Esophagus squamous epithelium (tissue), 5 donors: ENCODE measurements at places on chromosomes 5 and 9.

DNA sequence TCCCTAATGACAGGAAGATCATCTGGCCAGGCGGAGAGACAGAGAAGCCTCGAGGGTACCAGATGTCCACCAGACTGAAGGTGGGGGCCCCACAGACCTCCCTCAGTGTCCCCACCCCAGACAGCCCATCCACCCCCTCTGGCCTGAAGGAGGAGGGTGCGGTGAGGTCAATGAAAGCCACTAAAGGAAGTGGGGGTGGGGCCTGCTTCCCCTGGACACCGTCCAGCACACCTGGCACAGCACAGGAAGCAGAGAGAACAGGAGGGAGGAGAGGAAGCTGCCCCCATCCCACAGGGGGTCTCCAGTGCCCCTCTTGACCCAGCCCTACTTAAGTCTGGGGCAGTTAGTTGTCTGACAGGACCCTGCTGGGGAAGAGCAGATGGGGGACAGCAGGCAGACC lies 11.2 kb downstream of the LRRC26 start:
- DNase-seq, result no peak

GRCh38 chr9:103068753-103069152 lies 73.6 kb downstream of the CYLC2 start:
- DNase-seq, result no peak

GRCh38 chr5:169805527-169805934 lies 168.5 kb downstream of the DOCK2 start:
- no peak for DNase-seq

GRCh38 chr5:36607114-36607571 lies 737 bp downstream of the SLC1A3 start:
- DNase-seq, result no peak

DNA sequence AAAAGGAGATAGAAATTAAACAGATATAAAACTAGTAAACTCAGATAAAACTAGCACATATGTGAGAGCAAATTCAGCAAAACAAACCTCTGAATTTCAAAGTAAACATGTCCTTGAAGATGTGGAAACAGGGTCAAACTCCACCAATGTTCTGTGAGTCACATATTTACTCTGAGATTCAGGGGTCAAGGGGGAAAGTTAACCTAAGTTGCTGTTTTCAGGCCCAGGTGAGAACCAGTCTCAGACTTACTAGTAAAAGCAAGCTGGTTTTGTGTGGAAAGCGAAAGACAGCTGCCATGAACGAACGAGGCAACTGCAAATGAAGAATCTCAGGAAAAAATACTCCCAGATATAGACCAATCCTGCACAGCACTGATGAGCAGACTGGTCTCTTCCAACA lies 29.0 kb downstream of the PSMB7 start:
- no peak for DNase-seq

- no peak for DNase-seq
Measured at GRCh38 chr5:179131321-179131835, 71.2 kb downstream of the ZNF354C start.

GRCh38 chr9:17846948-17847655 lies 268.2 kb downstream of the SH3GL2 start:
- DNase-seq, result no peak

- DNase-seq, result no peak
Measured at GRCh38 chr5:141935538-141935937, 11.9 kb downstream of the DELE1 start.

DNA sequence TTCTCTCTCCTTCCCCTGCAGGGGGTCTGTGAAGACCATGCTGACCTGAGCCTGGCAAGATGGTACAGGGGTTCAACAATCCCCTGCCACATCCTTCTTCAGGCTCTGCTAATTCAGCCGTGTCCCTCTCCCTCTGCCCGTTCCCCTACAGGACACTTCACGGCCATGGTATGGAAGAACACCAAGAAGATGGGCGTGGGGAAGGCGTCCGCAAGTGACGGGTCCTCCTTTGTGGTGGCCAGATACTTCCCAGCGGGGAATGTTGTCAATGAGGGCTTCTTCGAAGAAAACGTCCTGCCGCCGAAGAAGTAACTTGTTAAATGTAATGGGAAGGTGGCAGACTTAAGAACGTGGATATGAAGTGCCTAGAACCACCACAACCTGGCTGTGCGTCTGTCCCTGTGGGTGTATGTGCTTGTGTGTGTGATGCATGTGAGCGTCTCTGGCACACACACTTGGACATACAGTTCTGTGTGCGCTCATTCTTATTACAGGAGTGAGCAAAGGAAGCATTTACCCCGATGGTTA lies 6.9 kb upstream of the CCIN start:
- DNase-seq, result no peak

DNA sequence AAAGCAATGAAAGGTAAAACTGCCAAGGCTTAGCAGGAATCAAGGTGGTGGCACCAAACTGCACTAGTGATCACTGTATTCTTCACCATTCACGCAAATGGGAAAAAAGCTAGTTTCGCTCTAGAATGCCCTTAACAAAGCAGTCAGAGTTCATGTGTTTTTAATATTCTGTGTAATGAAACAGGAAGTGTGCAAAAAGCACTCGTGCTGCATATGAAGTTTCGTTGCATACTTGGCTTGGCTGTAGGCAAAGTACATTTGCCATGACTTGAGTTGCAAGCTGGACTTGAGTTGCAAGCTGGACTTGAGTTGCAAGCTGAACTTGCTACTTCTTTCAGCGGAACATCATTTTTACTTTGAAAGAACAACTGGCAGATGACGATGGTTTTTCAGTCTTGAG lies 55.4 kb downstream of the FOXI1 start:
- DNase-seq, result no peak

DNA sequence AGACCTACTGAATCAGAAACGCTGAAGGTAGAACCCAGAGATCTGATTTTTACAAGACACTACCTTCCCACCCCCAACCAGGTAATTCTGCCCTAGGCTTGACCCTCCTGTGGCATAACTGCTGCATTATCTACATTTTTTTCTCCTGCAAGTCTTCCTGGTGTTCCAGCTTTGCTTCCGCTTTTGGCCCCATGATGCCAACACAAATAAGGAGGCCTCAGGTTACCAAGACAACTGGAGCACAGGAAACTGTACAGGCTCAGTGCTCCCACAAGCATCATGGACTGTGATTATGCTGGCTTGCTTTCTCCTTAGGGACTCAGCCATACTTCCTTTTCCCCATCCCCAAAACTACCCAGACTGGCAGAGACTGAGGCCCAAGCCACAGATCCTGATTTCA lies 6.6 kb upstream of the MSMP start:
- no peak for DNase-seq

DNA sequence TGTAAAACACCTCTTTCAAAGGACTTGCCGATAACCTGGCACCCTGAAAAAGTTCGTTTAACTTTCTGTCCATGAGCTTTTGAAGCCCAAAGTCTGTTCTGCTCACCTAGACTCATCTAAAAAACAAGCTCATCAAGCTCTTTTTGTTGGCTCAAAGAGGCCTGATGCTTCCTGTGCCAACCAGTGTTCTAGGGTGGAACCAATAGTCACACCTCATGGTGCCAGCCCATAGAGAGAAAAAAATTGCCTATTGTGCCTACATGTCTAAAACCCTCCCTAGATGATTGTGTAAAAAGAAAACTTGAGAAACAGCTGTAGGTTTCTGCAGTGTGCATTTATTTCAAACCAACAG lies 4.7 kb downstream of the SH3RF2 start:
- DNase-seq, result no peak

DNA sequence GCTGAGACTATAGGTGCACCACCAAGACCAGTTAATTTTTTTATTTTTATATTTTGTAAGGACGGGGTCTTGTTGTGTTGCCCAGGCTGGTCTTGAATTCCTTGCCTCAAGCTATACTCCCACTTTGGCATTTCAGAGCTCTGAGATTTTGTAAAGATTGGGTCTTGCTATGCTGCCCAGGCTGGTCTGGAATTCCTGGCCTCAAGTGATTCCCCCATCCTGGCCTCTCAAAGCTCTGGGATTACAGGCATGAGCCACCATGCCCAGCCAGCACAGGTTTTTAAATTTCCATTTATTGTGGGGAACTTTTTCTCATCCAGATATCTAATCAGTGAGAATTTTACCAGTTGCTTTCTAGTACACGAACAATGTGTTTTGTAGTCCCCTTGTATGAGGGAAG lies 156.1 kb upstream of the VLDLR start:
- no peak for DNase-seq

DNA sequence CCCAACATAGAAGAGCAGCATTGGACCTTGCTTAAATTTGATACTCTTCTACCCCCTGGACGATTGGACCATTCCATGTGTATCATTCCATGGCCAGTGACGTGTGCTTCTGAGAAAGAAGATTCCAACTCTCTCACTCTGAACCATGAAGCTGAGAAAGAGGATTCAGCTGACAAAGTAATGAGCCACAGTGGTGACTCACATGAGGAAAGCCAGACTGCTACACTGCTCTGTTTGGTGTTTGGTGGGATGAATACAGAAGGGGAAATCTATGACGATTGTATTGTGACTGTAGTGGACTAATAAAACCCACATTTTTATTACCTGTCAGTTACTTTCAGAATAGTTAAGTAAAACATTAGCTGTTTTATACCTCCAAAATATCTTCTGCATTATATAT lies 7.5 kb downstream of the HSPA5 start:
- no peak for DNase-seq

GRCh38 chr5:38891563-38891962 lies 45.8 kb downstream of the OSMR start:
- no peak for DNase-seq

DNA sequence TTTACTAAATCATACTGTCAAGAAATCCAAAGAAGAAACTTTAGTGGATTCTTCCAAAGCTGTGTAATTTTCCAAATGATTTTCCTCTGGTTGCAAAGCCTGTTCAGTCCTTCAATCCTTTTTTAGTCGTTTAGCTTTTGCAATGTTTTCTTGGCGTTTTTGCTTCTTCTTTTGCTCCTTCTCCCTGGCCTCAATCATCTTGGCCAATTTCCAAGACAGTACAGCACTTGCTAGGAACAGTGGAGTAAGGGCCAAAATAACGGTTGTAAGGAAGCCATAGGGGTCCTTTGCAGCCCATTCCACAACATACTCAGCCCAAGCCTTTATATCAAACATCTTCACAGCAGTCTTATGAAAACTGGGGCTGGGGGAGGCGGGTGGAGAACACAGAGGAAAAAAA lies 2.4 kb downstream of the SMIM15 start:
- no peak for DNase-seq

- DNase-seq, result no peak
Measured at GRCh38 chr5:95966005-95966404, 4.4 kb upstream of the ELL2 start.

DNA sequence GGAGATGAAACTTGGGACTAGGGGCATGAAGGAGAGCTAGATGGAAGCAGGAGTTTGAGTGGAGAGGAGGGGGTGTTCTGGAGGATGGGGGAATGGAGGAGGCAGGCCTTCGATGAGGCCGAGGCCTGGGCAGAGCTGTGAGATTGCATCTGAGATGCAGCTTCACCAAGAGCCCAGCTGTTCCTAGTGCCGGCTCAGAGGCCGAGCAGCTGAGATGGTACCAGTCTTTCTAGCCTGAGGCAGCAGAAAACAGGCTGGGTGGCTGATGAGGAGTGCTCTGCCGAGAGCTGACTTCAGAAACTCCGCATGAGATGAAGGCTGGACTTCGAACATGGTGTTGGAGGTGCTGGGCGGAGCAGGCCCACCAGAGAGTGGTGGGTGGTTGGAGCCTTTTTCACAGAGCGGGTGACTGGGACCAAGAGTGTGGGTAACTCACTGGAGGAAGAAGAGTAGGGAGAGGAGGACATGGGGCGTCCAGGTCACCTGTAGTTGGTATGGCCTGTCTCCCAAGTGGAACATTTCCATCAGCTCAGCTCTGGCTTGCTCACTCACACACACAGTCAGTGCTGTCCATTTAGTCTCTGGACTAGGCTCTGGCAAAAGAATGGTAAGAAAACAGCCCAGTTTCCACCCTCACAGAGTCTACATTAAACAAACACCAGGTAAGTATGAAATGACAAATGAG lies 54.7 kb downstream of the TMOD1 start:
- no peak for DNase-seq

- DNase-seq, result no peak
Measured at GRCh38 chr5:140671472-140672125, 1.8 kb downstream of the DND1 start.

GRCh38 chr5:140548791-140549190 lies 1.3 kb downstream of the EIF4EBP3 start:
- DNase-seq, result no peak

- DNase-seq, result no peak
Measured at GRCh38 chr5:140690376-140690932, 716 bp downstream of the HARS1 start.

DNA sequence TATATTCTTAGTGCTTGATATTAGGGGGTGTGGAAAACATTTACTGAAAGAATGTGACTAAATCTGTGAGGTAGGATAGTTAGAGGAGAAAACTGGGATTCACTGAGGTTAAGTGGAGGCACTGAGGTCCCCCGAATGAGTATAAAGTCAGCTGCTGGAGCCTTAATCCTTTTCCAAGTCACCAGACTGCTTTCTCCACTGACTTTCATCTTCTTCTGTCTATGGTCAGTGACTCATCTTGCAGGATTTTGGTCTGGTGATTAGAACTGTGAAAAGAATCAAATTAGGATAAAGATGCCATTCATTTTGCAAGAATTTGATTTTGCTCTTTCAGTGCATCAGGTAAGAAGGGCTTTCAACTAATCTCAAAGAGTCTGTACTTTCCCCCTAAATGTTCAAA lies 89.3 kb upstream of the ALDH1A1 start:
- DNase-seq, result no peak

- no peak for DNase-seq
Measured at GRCh38 chr5:94545870-94546625, 72.4 kb downstream of the KIAA0825 start.

GRCh38 chr9:130029223-130029973 lies 13.6 kb downstream of the FNBP1 start:
- DNase-seq, result no peak

- no peak for DNase-seq
Measured at GRCh38 chr5:172892713-172893112, 58.7 kb downstream of the ERGIC1 start.

DNA sequence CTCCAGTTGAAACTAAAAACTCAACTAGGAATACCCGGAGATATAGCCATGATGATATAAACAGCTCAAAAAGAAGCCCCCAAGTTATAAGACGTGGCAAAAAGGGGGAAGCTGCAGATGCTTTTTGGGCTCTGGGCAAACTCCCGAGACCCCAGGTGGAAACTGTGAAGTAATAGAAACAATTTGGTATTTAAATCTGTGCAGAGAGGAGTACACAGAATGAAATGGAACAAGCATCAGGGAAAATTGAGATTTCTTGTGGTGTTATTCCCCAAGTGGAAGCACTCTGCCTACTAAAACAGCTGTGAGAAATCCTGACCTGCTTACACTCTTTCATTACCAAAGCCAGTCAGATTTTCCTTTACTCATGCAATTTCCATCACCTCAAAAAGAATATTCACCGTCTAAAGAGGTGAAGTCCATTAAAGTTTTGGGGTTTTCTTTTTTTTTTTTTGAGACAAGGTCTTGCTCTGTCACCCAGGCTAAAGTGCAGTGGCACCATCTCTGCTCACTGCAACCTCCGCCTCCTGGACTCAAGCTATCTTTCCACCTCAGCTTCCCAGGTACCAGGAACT lies 23.5 kb downstream of the SAXO1 start:
- DNase-seq, result no peak

GRCh38 chr9:115680231-115680630 lies 473.4 kb upstream of the PAPPA start:
- DNase-seq, result no peak

- no peak for DNase-seq
Measured at GRCh38 chr5:126682856-126683255, 82.1 kb downstream of the PHAX start.
